ENCODE measurements at places on chromosomes 7 and 10.
A peak's percentile ranks its signal among the peaks of the same experiment; 100 is the strongest.

- peak; percentile 10 for DNase-seq
These were observed 168.3 kb upstream of the PPP1R3A start for GRCh38 chr7:114086914-114087652.

DNA sequence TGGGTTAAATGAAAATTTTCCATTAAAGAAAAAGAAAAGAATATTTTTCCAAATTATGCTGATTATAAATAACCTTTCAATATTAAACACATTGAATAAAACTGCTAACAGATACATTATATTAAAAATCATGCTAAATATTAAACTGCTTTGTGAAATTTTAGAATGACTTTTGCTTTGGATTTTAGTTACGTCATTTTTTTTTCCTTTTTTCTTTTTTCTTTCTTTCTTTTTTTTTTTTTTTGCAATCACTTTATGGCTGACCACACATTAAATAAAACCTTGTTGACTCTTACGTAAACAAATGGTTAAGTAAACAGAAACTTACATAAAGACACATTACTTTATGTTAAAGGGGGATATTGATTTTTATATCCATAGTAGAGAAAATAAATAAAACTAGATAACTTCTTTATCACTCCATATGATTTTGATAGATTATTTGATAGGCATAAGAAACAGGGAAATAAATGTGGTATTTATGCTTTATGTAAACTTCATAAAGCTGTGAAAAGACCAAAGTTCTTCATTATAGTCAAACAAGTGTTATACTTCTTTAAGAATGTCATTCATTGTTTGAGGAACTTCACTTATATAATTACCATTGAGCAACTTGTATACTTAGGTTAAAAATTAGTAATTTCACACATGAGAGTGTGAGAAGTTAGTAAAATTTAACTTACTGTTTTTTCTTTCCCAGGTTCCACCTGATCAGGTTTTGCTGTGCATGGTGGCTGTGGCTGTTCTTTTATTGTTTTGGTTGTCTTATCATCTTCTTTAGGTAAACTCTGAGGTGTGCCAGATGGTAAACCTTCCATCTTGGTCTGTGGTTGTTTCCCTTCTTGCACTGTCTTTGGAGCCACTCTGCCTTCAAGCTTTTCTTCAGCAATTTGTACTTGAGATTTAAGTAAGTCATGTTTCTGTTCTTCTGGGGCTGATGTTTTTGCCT is 197.3 kb downstream of the PCLO start:
- DNase-seq = no peak

- no peak for DNase-seq
These were observed 3.4 kb downstream of the TLX1 start for GRCh38 chr10:101134299-101135127.

GRCh38 chr7:6228361-6229229 is 43.8 kb downstream of the CYTH3 start:
- DNase-seq = no peak

All from activated CD4-positive, alpha-beta memory T cell treated with anti-CD3 and anti-CD28 coated beads for 36 hours (primary cell).